Dorsolateral prefrontal cortex (tissue), 122 donors: ENCODE measurements at places on chromosomes 5 and 9.

GRCh38 chr5:169637549-169638121 lies 560 bp downstream of the DOCK2 start:
- DNase-seq, result no peak

DNA sequence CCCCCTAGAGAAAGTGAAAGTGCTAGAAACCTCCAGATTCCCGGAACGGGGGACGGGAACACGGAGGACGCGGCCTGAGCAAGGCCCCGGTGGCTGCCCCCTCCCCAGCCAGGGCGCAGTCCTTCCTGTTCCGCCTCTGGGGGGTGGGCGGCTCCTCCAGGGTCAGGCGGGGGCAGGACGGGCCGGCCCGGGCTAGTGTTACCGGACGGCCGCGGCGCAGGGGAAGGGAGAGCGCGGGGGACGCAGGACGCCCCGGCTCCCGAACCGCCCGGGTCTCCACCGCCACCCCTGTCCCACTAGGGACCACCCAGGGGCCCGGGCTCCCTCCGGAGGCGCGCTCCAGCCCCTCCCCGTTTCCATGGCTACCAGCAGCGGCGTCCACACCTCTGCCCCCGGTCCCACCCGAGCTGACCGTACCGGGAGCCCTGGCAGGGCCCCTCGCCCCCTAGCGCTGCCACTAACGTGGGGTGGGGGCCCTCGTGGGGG lies 579 bp downstream of the SLC12A7 start:
- DNase-seq, result no peak

DNA sequence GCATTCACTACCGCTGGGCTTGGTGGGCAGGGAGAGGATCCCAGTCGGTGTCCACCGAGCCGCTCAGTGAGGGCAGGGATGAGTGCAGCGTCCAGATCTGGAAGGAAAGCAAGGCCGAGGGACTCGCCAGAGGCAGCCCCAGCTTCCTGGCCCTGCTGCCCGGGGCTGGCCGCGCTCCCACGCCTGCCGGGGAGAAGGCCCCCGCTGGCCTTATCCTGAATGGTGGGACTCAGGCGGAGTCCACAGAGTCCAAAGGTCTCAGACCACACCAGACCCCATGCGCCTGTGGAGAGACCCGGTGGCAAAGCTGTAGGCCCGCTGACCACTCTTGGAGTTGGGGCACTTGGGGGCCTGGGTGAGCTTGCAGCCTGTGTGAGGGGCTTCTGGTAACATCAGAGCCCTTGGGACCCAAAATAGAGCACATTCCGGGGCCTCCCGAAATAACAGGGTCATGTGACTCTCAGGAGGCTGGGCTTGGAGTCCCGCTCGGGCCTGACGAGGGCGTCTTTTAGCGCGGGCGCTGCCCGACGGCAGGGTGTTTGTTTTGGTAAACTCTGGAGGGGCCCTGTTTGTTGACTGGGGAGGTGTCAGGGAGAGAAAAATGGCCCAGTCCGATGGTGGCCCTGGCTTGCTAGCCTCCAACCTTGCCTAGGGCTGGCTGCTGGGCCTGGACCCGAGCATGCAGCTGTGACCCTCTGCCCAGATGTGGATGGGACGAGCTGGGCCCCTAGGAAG lies 2.8 kb downstream of the RXRA start:
- DNase-seq, result no peak

- DNase-seq, result no peak
These were observed 10.1 kb upstream of the GRIA1 start for GRCh38 chr5:153480401-153480800.

DNA sequence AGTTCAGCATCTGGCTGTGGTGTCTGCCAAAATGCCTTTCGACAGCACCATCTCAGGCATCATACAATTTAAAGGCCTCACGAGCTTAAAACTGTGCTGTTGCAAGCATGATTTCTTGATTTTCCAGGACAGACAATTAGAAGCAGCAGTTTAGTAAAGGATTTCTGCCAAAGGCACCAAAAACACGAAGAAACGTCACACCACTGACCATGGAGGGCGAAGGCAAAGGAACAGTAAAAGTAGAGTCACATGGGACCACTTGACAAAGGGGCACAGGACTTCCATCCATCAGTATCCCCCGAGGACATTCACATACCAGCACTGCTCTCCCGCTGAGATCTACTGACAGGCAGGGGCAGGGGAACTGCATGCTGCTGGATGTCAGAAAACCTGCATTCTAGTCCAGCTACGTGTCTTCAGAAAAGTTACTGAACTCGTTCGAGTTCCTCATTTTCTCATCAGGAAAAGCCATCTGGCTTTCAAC lies 70.4 kb upstream of the FBXW11 start:
- no peak for DNase-seq

- no peak for DNase-seq
These were observed 151.9 kb downstream of the PDE4D start for GRCh38 chr5:59741599-59741998.

DNA sequence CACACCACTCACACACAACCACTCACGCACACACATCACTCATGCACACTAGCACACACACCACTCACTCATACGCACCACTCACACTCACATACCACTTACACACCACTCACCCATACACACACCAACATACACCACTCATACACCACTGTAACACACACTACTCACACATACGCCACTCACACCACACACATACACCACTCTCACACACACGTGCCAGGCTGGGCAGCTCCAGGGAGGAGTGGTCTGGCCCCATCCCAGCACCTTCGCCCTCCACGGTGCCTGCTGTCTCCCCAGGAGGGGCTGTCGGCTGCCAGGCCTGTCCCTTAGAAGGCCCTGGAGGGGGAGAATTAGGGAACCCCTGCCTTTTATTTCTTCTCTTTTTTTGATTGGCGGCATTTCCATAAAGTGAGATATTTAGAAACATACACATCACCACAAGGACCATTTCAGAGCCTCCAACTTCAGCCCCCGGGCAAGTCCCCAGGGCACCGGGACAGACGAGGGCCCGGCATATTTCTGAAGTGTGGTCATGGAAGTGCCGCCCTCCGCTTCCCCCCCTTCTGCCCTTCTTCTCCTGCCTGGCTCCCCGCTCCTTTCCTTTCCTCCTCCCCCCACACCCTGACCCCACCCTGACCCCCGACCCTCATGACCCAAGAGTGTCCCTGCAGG lies 6.3 kb upstream of the ASB6 start:
- no peak for DNase-seq

DNA sequence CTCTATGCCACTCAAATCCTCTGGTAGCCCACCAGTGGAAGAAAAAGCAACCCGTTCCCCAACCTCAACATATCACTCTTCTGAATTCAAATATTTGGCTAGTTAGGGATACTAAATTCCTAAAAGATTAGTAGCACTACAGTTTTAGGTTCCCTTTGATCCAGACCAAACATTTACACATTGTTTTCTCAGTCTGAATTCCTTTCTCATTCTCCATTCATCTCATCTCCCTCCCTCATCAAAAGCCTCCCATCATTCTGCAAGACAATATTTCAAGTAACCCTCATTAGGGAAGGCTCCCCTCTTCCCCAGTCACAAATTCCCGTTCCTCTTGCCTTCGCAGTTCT lies 26.3 kb downstream of the ADAM19 start:
- no peak for DNase-seq

- DNase-seq, result no peak
These were observed 896 bp downstream of the RIGI start for GRCh38 chr9:32524892-32525708.

GRCh38 chr5:151700296-151700695 lies 13.6 kb upstream of the SPARC start:
- no peak for DNase-seq

DNA sequence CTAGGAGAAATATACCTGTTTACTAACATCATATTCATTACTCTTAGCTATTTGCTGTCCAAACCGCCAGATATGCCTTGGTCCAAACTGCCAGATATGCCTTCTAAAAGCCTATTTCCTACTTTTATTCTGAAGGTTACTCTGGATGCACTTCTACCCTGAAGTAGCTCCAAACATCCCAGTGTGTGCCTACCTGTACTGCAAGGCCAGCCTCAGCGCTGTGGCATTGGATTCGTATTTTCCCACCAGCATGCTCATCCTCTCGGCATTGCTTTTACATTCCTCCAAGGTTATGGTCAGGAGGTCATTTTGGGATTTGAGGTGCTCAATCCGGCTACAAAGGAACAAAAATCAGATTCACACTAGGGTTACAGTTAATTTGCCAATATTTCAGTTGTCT lies 94.3 kb downstream of the DCP2 start:
- DNase-seq, result no peak

- no peak for DNase-seq
These were observed 6.9 kb downstream of the YTHDC2 start for GRCh38 chr5:113520429-113520828.

DNA sequence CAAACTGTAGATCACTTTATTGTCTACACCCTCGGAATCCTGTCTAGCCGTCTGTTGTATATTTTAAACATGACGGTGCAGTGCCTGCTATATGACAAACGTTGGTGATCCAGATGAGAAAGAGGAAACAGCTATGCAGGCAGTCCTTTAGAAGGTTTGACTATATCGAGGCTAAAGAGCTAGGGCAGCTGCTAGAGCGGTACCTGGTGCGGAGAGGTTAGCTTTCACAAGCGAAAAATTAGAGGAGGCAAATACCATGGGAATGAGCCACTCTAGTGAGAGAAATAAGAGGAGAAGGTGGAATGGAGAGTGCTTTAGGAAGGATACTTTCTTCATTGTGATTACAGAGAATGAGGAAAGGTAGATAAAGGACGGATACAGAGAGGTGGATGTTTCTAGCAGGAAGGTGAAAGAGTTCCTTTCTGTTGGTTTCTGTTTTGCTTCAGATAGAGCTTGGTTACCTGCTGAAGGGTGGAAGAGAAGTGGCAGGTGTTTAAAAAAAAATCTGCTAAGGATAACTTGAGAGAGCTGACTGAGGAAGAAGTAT lies 959 bp upstream of the FBXL17 start:
- no peak for DNase-seq

- no peak for DNase-seq
These were observed 1644.7 kb upstream of the C9orf72 start for GRCh38 chr9:29217966-29218365.

- no peak for DNase-seq
These were observed 621 bp downstream of the SEC16A start for GRCh38 chr9:136482046-136482792.

DNA sequence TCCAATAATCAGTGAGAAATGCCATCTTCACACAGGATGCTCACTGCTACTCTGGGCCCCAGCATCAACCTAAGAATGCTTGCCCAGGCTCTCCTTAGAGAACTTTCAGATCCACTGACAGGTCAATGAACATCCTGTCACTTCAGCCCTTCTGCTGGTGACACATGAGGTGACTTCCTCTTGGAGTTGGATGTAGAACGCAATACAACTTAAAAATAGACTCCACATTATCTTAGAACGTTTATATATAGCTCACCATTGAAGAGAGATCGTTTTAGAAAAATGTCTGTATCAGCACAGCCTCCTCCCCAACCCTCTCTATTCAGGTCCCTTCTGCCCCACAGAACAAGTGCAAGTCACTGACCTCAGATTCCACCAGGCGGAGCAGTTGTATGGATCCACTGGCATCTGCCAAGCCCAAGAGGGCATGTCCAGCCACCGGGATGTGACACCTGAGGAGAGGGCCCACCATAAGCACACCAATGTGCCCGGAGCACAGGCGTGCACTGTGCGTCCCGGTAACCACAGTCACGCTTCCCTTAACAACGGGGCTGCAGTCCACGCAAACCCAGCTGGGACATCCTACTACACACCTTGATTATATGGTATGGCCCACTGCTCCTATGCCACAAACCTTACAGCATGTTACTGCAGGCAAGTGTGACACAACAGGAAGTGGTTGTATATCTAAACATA lies 2.9 kb downstream of the DPH7 start:
- no peak for DNase-seq

DNA sequence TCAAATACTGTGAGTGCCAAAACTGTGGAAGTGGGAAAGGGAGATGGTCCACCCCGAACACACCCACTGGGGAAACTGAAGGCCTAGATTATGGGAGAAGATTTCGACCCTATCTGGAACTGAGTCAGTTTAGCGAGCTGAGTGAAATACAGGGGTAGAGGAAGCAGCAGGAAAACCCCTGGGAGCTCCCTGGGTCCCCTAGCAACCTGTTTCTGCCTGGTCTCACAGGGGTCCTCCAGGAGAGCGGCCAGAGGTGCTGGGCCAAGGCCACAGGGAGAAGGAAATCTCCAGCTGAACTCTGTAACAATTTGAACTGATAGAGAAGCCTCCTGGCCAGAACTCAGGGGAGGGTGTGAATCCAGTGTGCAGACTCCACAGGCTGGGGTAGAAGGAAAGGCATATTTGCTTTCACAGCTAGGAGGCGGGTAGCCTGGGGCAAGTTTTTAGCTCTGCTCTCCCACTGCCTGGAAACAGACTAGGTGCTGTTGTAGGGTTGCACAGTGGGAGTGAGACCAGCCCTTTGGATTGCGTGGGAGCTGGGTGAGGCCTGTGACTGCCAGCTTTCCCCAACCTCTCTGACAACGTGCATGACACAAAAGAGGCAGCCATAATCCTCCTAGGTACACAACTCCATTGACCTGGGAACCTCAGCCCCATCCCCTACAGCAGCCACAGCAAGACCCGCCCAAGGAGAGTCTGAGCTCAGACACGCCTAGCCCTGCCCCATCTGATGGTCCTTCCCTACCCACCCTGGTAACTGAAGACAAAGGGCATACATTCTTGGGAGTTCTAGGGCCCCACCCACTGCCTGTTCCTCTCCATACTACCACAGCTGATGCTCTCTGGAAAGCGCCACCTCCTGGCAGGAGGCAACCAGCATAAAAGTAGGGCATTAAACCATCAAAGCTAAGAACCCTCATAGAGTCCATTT lies 78.8 kb upstream of the GPBP1 start:
- no peak for DNase-seq

GRCh38 chr9:103068753-103069152 lies 73.6 kb downstream of the CYLC2 start:
- no peak for DNase-seq

DNA sequence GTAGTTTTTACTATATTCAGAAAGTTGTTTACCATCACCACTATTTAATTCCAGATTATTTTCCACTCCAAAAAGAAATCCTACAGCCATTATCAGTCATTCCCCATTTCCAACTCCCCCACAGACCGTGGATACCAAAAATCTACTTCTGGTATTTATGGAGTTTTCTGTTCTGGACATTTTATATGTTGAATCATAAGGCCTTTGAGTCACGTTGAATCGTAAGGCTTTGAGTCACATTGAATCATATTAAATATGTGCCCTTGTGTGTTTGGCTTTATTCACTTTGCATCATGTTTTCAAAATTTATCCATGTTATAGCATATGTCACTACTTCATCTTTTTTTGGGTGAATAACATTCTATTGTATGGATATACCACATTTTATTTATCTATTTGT lies 454.1 kb upstream of the NUDT12 start:
- DNase-seq, result no peak

DNA sequence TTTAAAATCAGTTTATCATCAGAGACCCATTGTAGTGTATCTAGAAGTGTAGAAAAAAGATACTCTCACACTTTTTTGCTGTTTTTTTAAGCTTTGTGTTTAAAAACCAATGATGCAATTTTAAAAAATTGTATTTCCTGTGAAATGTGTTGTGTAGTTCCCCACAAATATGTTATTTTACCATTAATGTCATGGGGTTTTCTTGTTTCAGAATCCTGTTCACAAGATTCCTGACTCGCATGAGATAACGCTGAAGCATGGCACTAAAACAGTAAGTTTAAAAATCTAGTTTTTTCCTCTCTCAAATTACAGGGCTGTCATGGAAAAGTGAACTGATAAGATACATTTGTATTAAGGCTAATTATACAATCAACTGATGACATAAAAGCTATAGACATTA lies 58.6 kb downstream of the WDR70 start:
- no peak for DNase-seq
